Hindlimb muscle (tissue), 1 donor: ENCODE measurements at places on chromosomes 5 and 9. TPM values are rescaled to one million over a fixed set of nuclear protein-coding genes. Genes with fewer than 3 reads are reported as not detected.

MLANA gene
- polyA plus RNA-seq = 1.4 TPM

GRCh38 chr9:106019039-106019680 lies 324.8 kb downstream of the TMEM38B start:
- DNase-seq = no peak

ATP10B gene
- polyA plus RNA-seq = 0.48 TPM

FAM81B gene
- polyA plus RNA-seq = 10.9 TPM

DNA sequence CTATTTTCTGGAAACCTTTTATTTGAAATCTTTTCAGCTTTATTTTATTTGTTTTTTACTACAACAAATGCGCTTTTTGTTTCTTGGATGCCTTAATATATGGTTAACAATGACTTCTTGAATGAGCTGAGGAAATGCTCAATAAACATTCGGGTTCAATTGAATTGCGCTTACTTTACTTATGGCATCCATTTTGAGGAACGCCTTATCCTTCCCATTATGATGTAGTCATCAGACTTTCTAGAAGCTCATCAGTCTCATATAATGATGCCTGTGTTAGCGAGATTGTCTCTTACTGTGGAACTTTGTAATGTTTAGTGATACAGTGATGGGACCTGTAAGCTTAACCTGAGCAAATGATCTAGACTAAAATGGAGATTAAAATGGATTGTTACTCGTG lies 916 bp downstream of the SHLD3 start:
- no peak for DNase-seq

- DNase-seq = no peak
These were observed 13.3 kb downstream of the PDGFRB start for GRCh38 chr5:150142185-150142958.

DNA sequence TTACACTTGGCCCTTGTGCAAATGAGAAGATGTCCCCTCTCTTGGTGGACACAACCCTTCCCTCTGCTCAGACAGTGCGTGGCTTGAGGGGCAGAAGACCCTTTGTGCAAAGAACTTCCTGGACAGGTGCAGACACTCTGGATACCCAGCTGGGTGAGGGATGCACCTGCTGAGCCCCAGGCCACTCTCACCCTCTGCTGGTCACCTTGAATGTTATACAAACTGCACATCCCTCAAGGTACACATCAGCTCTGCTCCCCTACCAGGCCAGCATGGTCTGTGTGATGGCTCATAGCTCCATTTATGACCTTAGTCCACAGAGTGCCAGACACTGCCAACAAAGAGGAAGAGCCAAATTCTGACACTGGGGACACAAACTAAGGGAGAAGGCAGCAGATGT lies 3.1 kb upstream of the DIRAS2 start:
- DNase-seq = no peak

DNA sequence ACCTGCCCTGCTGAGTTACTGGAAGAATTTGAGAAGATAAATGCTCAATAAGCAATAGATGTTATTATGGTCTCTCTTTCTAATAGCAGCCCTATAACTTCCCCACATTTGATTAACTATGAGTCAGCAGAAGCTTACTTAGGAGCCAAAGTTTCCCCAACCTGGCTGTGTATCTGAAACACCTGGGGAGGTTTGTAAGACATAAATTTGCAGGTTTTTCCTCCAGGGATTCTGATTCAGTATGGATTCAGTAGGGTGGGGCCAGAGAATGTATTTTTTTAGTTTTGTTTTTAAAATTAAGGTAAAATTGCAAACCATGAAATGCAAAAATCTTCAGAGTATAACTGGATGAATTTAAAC lies 44.9 kb upstream of the GNPDA1 start:
- DNase-seq = no peak

DNA sequence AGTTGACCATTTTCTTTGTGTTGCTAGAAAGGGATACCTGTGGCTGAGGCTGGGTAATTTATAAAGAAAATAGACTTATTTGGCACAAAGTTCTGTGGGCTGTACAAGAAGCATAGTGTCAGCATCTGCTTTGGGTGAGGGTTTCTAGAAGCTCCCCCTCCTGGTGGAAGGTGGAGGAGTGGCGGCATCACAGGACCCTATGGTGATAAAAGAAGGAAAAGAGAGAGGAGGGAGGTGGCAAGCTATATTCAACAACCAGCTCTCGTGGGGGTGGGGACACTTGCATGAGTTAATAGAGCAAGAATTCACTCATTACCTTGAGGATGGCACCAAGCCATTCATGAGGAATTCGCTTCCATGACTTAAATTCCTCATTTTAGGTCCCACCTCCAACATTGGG lies 2041.4 kb upstream of the CDH9 start:
- no peak for DNase-seq

DNA sequence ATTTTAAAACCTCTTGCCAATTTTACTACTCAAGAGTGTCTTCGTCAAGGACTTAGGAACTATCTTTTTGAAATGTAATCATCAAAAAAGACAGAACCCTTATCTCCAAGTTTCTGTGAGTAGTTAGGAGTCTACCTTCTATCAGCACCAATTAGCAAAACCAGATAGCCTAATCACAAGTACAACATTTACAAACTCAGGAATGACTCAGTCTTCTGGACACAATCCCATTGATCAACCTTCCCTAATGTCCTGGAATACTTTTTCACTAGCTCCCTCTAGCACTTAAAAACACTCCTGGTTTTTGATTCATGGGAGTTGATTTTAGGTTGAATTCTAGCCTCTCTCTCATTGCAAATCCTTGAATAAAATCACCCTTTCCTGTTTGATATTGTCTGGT lies 680.7 kb downstream of the PRR16 start:
- no peak for DNase-seq

DNA sequence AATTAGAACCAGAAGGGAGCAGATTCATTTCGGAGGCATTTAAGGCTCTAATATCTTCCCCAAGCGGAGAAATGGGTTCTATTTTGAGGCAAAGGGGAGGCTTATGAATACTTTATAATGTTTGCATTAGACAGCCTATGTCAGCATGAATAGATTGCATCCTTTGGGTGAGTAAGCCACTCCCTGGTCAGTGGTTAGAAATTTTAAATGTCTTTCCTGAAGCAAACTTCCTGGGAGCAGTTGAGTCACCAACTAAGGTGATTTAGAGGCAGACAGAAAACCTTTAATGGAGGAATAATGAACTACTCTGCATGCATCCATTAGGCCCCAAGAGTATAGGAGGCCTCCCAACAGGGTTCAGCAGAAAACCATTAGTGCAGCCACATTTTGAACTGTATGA lies 204.9 kb downstream of the ELAVL2 start:
- DNase-seq = no peak

DNA sequence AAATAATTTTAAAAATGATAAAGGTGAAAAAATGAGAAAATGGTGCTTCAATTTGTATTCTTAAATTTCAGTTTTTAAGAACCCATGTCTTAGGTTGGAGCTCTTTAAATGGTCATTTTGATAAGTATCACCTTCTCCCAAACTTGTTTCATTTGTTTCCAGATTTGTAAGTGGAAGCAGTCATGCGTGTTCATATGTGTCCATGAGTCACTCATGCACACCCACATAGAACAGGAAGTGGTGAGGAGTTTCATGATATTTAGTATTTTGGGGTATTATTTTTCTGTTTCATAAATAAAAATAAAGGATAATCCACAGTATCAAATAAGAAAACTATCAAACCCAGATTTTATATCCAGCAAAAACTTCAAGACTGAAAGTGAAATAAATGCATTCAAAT lies 570.4 kb upstream of the ST8SIA4 start:
- no peak for DNase-seq

DNA sequence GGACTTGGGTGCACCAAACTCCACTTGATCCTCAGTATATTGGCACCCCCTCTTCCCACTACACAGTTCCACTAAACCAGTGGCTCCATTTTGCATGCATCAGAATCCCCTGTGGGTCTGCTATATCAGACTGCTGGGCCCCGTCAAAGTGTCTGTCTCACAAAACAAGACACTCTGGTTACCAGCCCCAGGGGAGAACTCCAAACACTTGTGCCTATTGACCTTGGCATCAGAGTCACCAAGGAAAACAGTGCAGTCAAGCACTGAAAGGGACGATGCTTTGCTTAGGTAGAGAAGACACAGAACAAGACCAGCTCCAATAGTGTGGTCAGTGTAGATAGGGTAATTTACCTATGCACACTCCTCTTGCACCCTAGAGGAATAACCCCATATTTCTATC lies 205.8 kb upstream of the RAI14 start:
- DNase-seq = no peak

DNA sequence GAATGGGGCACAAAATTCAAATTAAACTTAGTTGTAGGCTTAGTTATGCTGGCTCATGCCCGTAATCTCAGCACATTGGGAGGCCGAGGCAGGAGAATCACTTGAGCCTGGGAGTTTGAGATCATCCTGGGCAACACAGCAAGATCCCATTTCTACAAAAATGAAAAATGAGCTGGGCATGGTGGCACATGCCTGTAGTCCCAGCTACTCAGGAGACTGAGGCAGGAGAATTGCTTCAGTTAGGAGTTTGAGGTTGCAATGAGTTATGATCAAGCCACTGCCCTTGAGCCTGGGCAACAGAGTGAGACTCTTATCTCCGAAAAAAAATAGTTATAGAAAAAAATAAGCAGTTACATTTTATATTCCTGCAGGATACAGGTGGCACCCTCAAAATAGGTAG lies 20.7 kb upstream of the GFPT2 start:
- DNase-seq = no peak

- DNase-seq = no peak
These were observed 171.1 kb downstream of the TAF11L14 start for GRCh38 chr5:17805227-17805825.

GRCh38 chr5:169667896-169668674 lies 31.0 kb downstream of the DOCK2 start:
- no peak for DNase-seq

ANGPTL2 gene
- 49.4 TPM for polyA plus RNA-seq

GRCh38 chr5:149039506-149039905 lies 23.4 kb downstream of the SH3TC2 start:
- DNase-seq = no peak

- no peak for DNase-seq
These were observed 49.7 kb downstream of the SAR1B start for GRCh38 chr5:134582941-134583340.

DNA sequence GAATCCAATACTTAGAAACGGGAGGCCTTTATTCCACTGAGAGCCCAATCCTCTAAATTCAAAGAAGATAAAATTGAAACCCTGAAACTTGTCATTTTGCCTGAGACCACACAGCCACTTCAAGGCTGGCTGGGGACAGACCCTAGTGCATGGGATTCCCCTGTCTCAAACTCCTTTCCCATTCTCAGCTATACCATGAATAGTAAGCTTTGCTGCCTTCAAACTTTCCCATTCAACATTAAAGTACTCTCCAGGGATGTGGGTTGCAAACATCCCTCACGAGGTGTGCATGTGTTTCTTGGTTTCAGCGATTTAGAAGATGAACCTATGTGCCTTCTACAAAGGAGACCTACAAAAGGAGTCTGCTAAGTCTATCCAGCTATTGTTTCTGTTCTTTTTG lies 64.6 kb downstream of the GABRB2 start:
- no peak for DNase-seq

DNA sequence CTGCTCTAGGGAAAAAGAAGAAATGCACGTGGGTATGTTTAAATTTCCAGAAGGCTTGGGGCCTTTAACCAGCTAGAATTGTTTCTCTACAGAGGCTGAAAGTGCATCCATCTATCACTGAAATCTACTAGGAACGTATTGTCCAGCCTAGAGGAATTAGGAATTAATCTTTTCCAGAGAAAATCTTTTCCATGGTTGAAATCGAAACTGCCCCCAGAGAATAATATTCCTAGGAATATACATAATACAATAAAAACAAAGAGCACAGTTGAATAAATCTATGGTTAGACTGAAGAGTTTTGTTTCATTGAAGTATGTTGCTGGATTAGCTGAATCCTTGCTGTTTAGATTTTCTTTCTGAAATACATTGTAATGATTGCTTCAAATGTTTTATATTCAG lies 378.5 kb downstream of the PLK2 start:
- DNase-seq = no peak

LRRC19 gene
- polyA plus RNA-seq = 0.13 TPM

FASTKD3 gene
- 8.6 TPM for polyA plus RNA-seq

GRCh38 chr5:169100735-169101075 lies 200.2 kb downstream of the SLIT3 start:
- no peak for DNase-seq

DNA sequence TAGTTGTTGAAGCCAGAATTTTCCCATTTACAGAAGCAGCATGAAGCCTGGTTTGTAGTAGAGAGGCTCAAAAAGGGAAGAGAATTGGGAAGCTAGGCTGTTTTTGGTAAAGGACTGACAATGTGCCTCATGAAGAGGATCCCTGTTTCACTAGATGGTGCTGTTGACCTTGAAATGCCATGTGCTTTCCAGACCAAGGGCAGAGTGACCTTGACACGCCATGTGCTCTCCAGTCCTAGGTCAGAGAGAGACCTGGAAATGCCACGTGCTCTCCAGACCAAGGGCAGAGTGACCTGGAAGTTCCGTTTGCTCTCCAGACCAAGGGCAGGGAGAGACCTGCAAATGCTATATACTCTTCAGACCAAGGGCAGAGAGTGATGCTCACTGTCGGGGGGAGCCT lies 32.0 kb downstream of the UNC13B start:
- DNase-seq = no peak

SOX30 gene
- polyA plus RNA-seq = 0.26 TPM

GRCh38 chr9:135479469-135480052 lies at the start of gene PPP1R26:
Gene PPP1R26 (plus strand): TSS chr9:135479782. CDS start chr9:135484511, 4,729 bp downstream.
- no peak for DNase-seq

- no peak for DNase-seq
These were observed 32.3 kb downstream of the NTRK2 start for GRCh38 chr9:84701801-84702200.

- DNase-seq = no peak
These were observed 16.3 kb downstream of the C9orf152 start for GRCh38 chr9:110191615-110192014.

DNA sequence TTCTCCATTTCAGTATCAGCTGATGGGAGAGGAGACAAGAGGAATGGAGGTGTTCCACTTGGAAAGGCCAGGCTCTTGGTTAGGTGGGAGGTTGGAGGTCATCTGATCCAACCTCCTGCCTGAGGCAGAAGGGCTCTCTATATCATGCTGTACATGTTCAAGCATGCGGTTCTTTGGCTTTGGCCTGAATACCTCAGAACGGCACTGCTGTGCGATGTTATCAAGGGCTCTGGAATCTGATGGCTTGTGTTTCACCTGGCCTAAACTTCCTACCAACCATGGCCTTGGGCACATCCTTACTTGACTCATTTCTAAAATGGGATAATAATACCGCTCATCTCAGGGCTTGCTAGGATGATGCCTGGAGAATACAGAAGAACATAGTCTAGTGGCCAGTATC lies 90.1 kb upstream of the FAM169A start:
- no peak for DNase-seq
